ENCODE measurements at places on chromosomes 4 and X.

- DNase-seq, result no peak
Measured at GRCh38 chr4:105107095-105107856, 39.4 kb upstream of the TET2 start.

- DNase-seq, result no peak
Measured at GRCh38 chr4:1982124-1983052, 26.4 kb downstream of the NELFA start.

DNA sequence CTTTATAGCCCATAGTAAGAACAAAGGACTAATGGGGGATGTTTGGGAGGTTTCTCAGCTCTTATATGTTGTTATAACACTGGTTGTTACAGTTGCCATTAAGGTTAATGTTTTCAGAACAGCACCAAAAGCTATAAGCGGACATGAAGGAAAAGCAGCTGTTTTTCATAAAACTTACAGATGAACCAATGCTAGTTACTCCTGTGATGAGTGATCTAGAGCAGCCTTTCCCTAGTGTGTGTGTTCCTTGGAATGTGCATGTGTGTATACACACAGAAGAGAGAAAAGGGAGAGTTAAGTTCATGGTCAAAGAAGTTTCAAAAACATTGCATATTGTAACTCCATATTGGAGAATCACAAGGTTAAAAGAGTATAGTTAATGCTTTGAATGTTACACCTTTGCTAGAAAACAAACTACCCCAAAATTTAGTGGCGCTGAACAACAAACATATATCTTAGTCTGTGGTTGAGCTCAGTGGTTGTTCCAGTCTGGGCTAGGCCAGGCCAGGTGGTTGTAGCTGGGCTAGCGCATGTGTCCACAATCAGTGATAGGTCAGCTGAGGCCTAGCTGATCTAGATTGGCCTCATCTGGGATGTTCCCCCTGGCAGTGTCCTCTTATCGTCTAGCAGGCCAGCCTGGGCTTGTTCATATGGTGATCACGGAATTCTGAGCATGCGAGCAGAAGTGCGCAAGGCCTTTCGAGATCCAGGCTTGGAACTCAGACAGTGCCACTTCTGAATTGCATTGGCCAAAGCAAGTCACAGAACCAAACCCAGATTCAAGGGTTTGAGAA lies 151.0 kb downstream of the NHS start:
- DNase-seq, result no peak

DNA sequence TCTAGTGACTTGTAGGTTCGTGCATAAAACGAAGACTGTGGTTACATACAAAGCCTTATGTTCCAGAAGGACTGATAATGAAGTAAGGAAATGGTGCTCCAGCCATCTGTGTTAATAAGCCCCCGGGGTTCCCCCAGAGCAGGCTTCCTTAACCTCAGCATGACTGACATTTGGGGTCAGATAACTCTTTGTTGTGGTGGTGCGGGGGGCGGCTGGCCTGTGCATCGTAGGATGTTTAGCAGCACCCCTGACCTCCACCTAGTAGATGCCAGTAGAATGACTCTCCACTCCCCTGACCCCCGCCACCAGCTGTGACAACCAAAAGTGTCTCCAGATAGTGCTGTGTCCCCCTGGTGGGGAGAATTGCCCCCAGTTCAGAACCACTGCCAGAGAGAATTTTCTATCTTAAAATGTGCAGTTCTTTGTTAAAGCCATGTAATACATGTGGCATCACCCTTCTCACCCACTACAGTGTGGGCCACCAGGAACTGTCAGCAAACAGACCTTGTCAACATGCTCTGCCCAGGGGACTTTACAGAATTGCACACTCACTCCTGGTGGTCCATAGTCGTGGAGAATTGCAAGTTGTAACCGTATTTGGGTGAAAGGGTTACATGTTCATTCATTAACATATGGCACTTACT lies 7.5 kb downstream of the SH3KBP1 start:
- DNase-seq, result no peak

- no peak for DNase-seq
Measured at GRCh38 chr4:154367659-154368058, 123.9 kb downstream of the DCHS2 start.

DNA sequence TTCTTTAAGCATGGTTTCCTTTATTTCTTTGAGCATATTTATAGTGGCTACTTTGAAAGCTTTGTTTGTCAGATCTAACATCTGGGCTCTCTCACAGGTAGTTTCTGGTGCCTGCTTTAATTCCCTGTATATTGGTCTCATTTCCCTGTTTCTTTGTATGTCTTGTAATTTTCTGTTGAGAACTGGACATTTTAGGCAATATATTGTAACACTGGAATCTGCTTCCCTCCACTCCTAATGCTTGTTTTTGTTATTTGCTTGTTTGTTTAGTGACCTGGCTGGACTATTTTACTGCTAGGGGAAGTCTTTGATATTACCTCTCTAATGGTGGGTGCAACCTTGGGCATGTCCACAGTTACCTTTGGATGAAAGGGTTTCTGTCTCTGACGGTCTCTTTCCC lies 25.0 kb downstream of the BMPR1B start:
- no peak for DNase-seq

DNA sequence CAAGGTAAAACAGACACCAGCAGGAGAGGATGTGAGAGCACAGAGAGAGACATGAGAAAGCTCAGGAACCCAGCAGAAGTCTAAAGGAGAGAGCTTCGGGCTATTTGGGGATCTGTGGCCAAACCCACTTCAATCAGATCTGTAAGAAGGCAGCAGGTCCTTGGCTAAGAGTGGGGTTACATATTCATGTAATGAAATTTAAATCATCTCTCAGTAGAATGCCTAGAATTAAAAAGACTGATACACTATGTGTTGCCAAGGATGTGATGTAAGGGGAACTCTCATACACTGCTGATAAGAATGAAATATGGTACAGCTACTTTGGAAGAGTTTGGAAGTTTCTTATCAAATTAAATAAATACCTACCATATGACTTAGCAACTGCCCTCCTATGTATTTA lies 35.8 kb downstream of the PDE5A start:
- no peak for DNase-seq

- DNase-seq, result no peak
Measured at GRCh38 chrX:53281321-53281822, at the start of gene IQSEC2. TSS of gene IQSEC2 (minus strand) at chrX:53281584.

DNA sequence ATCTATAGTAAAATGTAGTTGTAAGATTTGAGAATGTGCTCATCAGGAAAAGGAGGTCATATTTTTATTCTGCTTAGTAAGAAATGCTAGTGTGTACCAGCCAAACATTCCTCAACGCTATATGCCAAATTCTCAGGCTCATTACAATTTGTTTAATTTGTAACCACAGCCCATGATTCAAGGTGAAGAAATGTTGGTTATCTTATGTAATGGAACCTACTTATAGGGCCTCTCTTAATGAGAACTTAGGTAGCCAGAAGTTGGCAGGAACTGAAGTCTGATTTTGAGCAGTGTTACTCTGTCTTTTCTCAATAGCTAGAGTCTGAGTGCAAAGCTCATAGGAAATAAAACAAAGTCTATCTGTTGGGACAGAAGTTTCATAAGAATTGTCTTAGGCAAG lies 595.0 kb downstream of the GLUD2 start:
- no peak for DNase-seq

- no peak for DNase-seq
Measured at GRCh38 chr4:168712316-168712890, 215.6 kb downstream of the PALLD start.

- DNase-seq, result no peak
Measured at GRCh38 chr4:117387072-117387471, 301.7 kb upstream of the TRAM1L1 start.

DNA sequence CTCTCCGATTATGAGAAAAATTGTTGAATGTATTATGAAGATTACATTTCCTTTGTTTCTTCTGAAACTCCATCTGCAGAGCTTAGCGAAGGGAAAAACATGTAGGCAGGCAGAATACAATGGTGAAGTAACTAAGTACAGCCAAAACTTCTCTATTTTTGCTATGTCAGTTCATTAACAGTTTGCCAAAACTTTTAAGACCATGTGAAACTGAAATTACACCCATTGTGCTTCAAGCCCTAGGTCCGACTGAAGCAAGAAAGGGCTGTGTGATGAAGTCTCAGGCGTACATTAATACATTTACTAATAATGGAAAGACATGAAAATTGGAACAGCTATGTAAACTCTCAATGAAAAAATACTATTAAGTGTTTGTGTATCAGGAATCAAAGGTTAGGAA lies 398.0 kb downstream of the MAPK10 start:
- no peak for DNase-seq

DNA sequence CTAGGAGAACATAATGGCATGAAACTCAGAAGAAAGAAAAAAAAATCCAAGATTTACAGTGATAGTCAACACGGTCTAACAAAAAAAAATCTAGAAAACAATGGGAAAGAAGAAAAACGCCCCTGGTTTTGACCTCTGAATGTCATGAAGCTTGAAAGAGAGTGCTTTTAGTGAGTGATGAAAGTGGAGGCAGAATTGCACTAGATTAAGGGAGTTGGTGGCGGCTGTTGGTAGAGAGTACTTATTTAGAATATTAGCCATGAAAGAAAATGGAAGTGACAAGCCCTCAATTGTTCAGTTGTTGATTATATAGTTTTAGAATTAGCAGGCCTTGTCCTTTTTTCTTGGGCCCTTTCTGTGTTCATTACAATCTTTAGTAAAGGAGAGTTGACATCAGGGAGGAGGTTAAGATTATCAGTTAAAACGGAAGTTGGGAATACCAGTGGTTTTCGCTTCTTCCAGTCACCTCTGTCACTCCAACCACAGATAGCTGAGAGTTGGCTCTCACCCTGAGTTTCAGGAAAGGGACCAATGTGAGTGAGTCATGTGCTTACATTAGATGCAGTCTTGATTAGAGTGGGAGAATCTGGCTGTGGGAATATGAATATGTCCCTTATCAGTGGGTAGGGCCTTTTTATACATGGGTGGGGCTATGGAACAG lies 29.7 kb downstream of the EREG start:
- DNase-seq, result no peak

DNA sequence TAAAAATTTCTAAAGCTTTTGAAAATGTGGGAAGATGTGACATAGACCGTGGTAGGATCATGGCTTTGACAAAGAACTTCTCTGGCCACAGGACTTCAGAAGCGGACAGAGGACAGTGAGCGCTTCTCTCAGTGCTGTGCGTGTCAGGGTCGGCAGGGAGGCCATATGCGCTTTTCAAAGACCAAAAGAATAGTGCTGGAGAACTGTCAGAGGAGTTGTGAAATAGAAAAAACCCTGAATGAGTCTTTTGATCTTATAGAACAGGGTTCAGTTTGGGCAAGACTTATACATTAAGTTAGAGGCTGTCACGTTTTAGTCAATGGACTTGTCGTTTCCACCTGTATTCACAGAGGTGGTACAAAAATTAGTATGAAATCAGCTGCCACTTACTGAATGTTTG lies 77.4 kb downstream of the PTTG2 start:
- no peak for DNase-seq

GRCh38 chrX:102651242-102652011 lies at the start of gene GPRASP1:
TSS of gene GPRASP1 (plus strand) at chrX:102651483. CDS start at chrX:102653914, 2,431 bp downstream.
- DNase-seq, result peak; percentile 52
